A172 (cell line): ENCODE measurements at places on chromosomes 16 and 17. TPM values are rescaled to one million over a fixed set of nuclear protein-coding genes. Genes with fewer than 3 reads are reported as not detected.

DNA sequence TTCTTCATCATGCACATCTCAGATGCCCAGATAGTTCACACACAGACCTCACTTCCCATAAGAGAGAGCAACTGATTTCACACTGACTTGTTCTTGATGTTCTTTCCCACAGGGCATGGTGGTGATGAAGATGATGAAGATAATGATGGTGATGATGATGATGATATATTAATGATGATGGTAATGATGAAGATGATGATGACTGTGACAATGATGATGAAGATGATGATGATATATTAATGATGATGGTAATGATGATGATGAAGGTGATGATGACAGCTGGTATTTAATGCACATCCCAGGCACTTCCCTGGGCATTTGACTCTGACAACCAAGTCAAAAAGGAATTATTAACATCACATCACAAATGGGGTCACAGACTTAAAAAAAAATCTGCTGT lies 225.2 kb downstream of the MAF start:
- no peak for DNase-seq

DNA sequence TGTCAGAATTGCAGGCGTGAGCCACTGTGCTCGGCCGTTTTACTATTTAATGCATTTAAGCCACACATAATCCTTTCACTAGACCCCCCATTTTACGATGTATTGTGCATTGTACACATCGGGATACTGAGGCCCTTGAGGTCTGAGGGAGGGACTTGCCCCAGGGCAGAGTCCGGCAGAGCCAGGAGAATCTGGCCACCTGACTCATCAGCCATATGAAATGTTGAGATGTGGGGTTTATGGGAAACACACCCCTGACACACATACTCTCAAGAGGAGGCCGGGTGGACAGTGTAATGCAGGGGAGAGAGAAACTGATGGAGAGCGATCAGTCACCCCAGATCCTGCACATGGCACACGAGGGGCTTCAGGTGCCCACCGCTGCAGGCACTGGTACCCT lies 196.6 kb downstream of the ZNF423 start:
- no peak for DNase-seq

OGFOD1 gene
- 154 and 217 TPM in 2 replicates for total RNA-seq

DNA sequence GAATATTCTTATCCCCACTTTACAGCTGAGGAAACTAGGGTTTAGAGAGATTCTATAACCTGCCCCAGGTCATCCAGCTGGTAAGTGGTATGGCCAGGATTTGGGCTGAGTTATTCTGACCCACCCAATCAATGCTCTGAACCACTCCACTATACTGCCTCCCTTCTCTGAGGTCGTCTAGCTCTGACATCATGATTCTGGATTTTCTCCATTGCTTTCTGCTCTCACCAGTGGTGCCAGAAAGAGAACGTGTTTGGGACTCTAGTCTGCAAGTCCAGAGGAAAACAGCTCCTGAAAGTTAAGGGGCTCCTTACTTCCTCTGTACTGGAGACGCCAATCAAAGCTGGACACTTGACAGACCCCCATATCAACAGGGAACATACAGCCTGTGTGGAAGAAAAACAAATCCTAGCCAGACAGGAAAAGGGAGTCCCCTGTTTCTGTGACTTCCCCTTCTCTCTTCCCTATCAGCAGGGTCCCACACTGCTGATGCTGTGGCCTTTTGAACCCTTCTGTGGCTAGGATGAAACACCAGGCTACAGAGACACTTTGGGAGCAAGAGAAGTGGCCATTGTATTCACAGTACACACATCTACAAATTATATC lies 6.0 kb upstream of the EZH1 start:
- no peak for DNase-seq

DNA sequence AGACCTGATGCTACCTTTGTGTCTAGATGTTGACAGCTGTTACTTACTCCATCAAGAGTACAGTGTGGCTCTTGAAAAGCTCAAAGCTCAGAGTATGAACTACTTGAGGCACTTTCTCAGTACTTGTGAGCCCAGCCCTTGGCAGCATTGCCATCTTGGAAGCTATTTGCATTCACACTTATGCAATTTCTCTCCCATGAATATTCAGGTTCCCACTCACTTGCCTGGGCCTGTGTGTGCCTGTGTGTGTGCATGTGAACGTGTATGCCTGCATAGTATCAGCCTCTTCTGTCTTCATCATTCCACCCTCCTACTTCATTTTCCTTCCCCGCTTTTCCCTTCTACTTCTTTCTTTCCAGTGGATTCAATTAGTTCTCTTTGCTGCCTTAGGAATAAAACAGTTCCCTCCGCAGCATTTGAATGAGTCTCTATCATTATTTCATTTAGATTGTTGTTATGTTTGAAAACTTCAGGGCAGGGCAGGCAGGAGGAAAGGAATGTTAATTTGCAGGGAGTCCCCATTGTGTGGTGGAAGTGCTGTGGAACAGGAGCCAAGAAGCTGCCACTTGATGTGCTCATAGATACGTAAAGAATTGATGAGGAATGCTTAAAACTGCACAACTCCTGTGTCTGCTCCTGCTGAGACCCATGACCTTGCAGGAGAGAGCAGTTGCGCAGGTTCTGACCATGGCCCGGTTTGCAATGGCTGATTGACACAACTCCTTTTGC lies 58.9 kb downstream of the HS3ST4 start:
- DNase-seq, result no peak

DNA sequence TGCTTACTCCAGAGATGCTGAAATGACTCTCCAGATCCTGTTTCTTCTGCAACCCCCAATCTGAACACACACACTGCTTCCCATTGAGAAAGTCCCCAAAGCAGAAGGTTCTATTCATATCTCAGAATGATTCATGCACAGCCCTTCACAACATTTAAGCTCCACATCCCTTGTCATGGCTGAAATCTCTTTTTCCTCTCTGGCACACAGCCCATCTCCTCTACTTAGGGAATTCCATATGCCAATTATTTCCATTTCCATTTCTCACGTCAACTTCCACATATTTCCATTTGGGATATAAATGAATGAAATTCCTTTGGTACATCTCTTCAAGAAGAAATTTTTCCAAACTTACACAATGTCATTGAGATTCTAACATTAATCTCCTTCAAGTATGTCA lies 119.6 kb downstream of the CDH11 start:
- peak; percentile 38 for DNase-seq

- DNase-seq, result no peak
Observed at GRCh38 chr16:5015351-5015750, 18.4 kb downstream of the NAGPA start.

NTN1 gene
- 4.8 and 4.9 TPM in 2 replicates for total RNA-seq

DNA sequence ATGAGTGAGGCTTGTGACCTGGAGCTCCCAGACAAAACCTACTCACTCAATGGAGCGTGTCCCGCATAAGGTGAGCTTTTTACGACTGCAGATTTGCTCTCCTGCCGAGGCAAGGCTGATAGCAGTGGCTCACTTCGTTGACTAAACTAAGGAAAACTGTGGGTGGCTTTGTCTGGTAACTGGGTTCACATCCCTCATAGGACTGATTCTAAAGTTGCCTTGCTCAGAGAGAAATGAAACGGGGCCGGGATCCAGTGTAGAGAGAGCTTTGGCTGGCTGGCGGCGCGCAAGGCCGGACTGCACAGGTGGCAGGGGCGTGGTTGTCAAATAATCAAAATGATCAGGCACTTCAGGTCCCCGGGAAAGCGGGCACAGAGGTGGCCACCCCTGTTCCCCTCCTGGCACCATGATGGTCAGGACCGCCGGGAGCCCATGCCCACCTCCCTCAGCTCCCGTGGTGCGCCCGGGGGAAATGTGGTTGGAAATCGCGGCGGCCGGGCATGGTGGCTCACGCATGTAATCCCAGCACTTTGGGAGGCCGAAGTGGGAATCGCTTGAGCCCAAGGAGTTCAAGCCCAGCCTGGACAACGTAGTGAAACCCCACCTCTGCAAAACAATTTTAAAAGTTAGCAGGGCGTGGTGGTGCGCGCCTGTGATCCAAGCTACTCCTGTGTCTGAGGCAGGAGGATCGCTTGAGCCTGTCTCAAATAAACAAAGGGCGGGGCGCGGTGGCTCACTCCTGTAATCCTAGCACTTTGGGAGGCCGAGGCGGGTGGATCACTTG lies 26.6 kb upstream of the OR1F1 start:
- DNase-seq, result no peak

DNA sequence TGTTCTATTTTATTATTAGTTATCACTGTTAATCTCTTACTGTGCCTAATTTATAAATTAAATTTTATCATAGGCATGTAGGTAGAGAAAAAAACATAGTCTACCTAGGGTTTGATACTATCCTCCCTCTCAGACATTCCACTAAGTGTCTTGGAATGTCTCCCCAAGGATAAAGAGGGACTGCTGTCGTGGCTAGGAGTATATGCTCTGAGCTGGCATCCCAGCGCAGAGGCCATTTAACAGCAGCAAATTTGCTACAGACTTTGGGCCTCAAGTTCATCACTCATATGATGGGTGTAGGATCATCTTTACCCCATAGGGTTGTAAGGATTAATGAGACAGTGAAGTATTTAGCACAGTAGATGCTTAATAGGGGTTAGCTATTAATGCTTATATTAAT lies 56.7 kb downstream of the ZFHX3 start:
- no peak for DNase-seq

DNA sequence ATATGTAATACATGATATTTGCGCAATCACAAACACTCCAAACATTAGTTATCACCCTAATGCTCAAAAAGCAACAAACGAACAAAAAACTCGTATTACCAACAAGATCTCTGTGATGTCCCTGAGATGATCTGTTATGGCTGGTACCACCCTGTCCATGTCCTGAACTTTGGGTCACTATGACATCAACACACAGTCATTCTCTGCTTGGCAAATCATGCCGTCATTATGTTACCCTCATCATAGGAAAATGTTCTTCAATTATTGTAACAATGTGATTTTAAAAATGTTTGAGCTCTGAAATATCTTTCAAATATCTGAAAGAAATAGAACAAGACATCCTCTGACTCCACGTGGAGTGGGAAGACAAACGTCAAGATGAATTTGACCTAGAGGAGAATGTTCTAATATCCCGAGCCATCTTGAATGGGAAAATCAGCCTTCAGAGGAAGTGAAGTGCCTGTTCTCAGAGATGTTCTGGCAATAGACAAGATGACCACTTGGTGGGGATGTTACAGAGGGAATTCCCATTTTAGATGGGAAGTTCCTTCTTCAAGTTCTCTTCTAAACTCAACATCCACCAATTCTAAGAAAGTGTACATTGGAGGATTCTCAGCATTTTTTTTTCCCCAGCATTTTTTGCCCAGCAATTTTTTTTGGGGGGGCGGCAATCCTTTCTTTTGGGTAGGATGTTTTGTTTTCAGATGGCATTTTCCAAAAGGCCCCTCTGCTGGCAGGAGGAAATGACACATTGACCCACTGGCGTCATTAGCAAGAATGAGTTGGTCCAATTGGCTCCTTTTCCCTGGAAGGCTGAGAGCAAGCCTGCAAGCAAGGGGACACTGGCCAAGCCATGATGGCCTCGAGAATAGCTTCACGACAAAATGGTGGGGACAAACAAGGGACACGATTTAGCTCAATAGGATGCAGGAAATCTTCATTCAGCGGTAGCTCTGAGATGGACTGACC lies 3.7 kb upstream of the HSD17B2 start:
- DNase-seq, result peak; percentile 78

DNA sequence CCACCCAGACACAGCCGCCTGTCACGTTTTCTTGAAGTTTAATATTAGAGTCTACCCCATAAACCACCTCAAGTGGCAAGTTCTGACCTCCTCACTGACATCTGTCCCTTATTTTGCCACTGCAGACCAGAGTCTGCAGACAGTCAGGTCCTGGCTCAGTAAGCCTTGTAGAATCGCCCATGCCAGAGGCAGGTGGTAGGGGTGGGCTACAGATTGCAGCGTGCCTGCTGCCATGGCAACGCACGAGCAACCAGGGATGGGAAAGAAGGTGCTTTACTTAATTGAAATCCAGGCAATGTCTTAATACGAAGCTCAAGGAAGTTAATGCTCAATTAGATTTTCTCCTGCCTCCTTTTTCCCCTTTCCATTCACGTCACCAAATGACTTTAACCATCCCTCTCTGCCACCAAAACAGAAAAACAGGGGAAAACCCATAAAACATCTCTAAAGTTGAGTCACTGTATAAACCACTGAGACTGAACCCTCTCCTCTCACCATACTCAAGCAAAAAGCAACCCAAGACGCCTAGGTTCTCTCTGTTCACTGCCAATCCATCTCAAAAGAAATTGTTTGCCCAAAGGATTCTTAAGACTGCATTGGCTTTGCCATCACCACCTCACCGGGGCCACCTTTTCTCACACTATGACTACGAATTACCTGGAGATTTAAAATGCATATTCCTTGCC lies 228.8 kb downstream of the SLC39A11 start:
- DNase-seq, result no peak

PARD6A gene
- total RNA-seq, result 5.7 and 12.9 TPM in 2 replicates

DNA sequence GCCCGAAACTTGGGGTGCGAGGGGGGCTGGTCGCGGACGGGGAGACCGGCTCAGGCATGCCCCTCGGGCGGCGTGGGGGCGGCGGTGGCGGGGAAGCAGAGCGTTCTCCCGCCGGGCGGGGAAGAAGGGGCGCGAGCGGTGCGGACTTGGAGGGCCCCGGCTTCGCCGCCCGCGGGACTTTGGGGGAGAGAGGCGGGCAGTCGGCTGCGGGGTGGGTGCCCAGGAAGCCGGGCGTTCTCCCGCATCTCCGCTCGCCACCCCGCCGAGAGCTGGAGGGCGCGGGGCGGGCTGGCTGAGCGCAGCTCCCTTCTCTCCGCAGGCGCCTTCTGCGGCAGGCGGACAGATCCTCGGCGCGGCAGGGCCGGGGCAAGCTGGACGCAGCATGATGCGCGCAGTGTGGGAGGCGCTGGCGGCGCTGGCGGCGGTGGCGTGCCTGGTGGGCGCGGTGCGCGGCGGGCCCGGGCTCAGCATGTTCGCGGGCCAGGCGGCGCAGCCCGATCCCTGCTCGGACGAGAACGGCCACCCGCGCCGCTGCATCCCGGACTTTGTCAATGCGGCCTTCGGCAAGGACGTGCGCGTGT lies 772 bp downstream of the NTN1 start:
- DNase-seq, result no peak

- no peak for DNase-seq
Observed at GRCh38 chr16:81834868-81835267, 55.8 kb downstream of the PLCG2 start.

C17orf113 gene
- total RNA-seq, result not detected in 2 replicates

GRCh38 chr16:68283801-68284598 lies 19.7 kb downstream of the SLC7A6 start:
- DNase-seq, result no peak

DNA sequence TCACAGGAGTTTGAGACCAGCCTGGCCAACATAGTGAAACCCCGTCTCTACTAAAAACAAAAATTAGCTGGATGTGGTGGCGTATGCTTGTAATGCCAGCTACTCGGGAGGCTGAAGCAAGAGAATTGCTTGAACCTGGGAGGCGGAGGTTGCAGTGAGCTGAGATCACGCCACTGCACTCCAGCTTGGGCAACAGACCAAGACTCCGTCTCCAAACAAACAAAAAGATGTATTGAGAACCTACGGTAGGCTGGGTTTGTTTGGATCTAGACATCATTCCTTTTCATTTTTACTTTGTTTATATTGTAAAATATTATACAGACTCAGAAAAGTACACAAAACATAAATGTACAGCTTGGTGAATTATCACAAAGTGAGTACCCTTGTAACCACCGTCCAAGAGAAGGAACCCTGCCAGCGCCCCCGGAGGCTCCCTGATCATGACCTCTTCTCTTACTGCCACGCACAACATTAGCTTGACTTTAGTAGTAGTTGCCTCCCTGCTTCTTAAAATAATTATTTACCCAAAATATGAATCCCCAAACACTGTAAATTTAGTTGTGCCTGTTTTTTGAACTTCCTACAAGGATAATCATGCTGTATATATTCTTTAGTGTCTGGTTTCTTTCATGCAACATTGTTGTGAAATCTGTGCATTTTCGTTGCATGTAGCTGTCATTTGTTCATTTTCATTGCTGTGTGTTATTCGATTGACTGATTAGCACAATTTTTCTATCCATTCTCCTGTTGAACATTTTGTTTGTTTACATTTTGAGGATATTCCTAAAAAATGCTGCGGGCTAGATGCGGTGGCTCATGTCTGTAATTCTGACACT lies 56.5 kb downstream of the KSR1 start:
- no peak for DNase-seq
